NCI-H345 (cell line): ENCODE measurements at places on chromosomes 1 and 21.

DNA sequence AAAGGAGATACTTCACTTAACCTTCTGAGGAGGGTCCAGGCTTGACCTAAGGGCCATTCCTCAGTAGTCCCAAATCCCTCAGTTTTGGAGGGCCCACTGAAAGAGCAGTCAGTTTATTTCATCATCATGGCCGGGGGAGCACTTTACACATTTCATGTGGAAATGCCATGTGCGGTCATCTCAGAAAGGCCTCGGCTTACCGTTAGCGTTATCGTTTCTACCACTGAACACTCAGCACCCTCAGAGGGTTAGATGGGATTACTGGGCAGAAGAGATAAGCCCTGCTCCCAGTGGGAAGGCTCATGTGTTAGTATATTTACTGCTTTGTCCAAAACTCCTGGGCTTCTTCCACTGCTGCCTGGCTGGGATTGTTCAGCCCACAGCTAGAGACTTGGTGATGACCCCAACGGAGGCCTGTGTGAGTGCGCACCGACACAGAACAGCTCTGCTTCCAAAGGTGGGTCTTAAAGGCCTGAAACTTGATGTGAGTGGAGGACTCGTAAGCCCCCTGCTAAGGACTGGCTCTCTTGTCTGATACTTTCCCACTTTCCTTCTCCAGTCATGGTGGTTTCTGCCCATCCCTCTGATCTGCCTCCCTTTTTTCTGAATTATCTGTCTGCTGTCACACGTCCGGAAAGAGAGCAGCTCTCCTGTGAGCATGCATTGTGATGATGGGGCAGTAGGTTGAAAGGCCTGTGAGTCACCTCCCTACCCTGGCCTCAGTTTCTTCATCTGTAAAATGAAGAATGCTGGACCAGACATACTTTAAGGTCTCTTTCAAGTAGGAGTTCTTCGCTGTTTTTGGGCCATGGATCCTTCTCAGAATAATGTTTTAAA lies 284.5 kb downstream of the ASTN1 start:
- no peak for DNase-seq

GRCh38 chr1:201999625-202000238 lies 10.7 kb upstream of the ELF3 start:
- peak; percentile 55 for DNase-seq

DNA sequence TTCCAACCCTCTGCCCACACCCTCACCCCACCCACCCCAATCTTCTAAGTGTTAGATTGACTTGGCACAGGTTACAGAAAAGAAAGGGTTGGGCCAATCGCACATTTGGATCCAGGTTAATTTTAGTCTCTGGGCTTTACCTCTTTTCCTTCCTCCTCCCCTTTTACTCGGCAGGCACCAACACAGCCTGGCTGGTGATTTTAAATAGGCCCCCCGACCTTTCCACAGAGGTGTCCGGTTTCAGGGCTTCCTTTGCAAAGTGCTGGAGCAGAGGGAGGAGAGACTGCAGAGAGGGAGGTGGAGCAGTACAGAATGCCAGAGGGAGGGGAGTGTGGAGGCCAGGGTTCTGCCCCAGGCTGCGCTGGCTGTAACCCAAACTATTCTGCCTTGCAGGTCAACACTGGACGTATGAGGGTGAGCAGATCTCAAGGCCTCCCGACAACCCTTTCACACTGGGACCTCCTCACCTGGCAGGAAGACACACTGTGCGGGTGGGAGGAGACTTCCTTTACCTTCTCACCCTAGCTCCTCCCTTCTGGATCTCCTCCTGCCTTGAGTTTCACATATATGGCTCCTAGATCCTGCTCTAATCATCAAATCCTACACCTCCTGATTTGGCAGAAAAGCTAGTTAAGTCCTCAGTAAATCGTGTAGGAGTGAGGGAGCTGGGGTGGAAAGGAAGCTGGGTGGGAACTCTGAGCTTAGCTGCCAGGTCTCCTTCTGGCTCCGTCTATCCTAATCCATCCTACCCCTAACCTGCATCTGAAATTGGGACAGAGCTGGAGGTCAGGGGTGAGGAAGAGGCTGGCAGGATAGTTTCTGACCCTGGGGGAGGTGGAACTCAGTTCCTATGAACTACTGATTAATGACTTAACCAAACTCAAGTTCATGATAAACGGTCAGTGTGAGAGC lies 2.4 kb downstream of the CA14 start:
- peak; percentile 66 for DNase-seq

DNA sequence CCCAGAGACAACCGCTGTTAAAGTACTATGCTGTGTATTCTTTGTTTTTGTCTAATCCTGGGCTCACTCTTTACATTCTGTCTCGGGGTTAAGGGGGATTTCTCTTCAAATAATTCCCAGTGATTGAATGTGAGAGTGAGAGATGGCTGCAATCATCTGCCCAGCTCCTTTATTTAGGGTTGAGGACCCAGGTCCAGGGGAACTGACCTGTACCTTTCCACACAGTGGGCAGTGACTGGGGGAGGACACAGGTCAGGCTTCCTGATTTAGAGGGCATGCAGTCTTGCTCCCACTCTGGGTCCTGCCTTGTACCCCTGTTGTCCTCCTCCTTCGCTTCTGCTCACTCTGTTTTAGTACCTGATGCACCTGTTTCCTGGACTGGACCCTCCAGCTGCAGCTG lies 22.0 kb downstream of the PHGDH start:
- DNase-seq = no peak

GRCh38 chr1:201633297-201633696 lies 94.4 kb downstream of the NAV1 start:
- no peak for DNase-seq

DNA sequence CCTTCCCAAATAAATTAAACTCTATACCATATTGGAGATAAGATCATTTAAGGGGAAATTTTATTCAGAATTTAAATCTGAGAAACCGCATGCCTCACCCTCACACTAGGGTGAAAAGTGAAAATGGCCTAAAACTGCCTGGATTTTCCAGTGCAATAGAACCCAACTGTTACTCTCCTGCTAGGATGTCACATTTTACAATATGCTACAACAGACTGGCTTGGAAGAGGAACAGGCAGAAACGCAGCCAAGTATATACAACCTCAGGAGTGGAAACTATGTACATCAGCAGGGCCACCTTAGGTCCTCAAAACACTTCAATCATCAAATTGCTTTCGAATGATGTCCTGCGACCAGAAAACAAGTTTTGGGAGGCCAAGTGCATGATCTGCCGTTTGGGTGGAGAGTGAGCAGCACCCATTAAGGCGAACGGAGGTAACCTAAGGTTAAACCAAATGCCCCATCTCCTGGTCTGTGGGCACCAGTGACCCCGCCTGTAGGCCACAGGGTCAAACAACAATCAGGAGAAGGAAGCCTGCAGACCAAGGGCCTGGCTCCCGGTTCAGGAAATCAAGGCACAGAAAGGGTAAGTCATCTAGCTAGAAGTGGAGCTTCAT lies 4.9 kb downstream of the RCAN1 start:
- no peak for DNase-seq

DNA sequence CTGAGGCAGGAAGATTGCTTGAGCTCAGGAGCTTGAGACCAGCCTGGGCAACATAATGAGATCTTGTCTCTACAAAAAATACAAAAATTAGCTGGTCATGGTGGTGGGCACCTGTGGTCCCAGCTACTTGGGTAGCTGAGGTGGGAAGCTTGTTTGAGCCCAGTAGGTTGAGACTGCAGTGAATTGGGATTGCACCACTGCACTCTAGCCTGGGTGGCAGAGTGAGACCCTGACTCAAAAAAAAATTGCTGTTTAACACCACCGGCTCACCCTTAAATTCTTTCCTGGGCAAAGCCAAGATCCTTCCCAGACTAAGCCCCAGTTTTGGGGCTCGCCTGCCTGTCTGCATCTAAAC lies 6.6 kb upstream of the NSUN4 start:
- no peak for DNase-seq

DNA sequence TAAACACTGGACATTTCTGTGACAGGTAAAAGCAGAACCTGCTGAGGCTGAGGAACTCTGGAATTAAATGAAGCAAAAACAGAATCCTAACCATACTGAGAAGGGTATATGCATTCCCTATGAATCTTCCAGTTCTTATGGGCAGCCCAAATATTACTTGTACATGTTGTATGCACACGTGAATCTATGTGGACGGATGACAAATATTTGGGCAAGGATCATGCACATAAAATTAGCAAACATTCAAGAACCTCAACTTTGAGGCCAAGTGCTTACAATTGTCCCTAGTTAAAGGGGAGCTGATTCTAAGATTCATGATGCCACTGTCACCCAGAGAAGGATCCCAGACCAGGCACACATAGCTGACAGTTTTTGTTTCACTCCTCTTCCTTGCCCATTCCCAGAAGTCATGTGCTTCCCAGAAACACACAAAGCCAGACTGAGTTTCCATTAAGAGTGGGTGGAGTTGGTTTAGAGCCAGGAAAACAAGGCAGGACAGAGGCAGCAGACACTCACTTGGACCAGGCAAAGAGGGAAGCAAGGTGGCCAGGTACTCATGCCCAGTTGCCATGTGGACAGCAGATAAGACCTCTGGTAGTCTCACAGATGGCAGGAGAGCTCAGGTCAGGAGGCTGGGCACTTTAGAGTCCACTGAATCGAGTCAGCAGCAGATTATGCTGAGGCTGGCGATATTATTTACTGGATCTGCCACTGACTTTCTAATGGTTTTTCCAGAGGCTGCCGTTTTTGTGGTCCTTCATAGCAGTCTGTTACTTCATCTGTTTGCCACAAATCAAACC lies 25.6 kb downstream of the AK2 start:
- DNase-seq = no peak
